ENCODE measurements at places on chromosomes 4 and X.

- no peak for DNase-seq
Measured at GRCh38 chrX:13168269-13168668, 123.8 kb upstream of the FAM9C start.

DNA sequence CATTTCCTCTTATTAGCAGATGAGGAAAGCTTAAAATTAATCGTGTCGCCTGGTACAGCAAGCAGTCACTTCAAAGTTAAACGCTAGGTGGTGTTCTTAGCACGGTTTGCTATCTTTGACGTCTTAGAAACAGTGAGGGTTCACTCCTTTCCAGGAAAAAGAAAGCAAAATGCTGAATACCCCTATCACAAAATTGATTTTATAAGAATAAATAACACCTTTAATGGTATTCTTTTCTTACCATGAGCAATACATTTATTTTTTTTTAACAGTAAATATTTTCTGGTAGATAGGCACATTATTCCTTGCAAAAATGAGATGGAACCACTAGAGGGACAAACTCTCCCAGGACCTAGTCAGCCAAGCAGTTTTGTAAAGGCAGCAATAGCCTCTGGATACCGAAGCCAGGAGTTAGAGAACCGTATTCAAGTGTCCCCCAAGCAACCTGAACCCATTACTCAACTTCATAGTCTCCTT lies 153.9 kb downstream of the KDR start:
- DNase-seq: peak; percentile 6

GRCh38 chr4:179615704-179616103 lies 2173.5 kb upstream of the AGA start:
- no peak for DNase-seq

- DNase-seq: no peak
Measured at GRCh38 chr4:185904381-185904780, 92.4 kb upstream of the SORBS2 start.

DNA sequence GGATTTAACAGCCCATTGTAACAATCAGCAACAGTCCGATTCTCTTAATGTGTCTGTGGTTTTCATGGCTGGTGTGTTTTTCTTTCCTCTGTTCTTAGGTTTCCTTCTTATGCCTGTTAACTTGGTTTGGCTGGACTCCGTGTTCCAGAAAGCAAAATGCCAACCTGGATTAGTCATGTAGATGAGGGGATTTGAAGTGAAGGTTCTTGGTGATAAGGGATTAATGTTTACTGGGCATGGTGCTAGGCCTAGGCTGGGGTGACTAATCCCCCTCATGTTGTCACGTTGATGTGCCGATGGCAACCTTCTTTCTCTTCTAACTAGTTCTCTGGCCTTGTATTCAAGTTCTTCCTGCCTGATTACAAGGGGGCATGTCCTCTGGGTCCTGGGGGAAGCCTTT lies 85.9 kb downstream of the REPS2 start:
- no peak for DNase-seq

DNA sequence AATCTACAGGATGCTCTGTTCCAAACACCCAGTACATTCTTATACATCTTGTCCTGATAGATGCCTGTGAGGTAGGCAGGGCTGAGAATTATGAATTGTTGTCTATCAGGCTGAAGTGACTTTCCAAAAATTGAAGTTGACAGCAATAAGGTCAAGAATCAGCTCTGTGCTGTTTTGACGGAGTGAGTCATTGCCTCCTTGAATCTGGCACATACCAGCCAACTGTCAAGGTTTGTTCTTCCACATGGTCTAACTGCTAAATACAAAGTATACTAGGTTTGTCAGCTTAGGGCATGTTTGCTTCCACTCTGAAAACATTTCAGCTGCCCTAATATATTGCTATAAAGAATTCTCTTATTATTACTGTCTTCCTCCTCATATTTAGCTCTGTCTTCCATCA lies 32.3 kb downstream of the SH3RF1 start:
- DNase-seq: no peak

- DNase-seq: no peak
Measured at GRCh38 chr4:173827707-173828106, 297.7 kb upstream of the HAND2 start.

GRCh38 chrX:63426519-63426918 lies 75.4 kb upstream of the SPIN4 start:
- DNase-seq: no peak

DNA sequence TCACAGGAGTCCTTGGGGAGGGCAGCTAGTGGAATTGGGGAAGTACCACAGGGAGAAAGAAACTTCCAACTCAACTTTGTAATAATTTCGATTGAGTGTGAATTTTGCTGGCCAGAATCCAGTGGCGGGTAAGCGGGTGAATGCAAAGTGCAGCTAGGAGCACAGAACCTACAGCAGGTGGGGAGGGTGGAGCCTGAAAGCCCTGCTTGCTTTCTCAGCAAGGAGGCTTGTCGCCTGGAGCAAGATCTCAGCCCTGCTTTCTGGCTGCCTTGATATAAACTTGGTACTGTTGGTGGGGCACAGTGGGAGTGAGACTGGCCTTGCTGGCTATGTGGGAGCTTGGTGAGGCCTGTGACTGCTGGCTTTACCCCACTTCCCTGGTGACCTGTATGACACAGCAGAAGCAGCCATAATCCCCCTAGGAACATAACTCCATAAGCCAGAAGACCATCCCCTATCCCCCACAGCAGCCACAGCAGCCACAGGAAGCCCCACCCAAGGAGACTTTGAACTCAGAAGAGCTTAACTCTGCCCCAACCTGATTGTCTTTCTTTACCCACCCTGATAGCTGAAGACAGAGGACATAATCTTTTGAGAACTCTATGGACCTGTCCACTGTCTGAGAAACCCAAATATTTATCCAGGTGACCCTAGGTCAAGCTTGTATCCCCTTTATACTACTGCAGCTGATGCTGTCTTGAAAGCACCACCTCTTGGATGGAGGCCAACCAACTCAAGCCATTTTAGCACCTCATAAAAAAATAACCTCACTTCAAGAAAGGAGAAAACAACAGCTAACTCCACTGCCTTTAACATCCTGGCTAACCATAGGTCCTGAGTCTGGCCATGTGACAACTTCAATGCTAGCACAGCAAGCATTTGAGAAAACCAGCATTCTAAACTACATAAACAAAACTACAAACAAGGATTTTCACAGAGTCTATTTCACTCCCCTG lies 87.2 kb upstream of the PDE5A start:
- DNase-seq: peak; percentile 2

GRCh38 chrX:29530501-29530900 lies 684.9 kb upstream of the MAGEB2 start:
- no peak for DNase-seq

GRCh38 chr4:107561481-107561880 lies 158.6 kb downstream of the PAPSS1 start:
- no peak for DNase-seq

GRCh38 chr4:16785793-16786527 lies 112.5 kb downstream of the LDB2 start:
- DNase-seq: no peak

- DNase-seq: no peak
Measured at GRCh38 chr4:174989791-174990190, 71.6 kb downstream of the ADAM29 start.

GRCh38 chr4:182653596-182653995 lies 263.6 kb downstream of the DCTD start:
- no peak for DNase-seq

DNA sequence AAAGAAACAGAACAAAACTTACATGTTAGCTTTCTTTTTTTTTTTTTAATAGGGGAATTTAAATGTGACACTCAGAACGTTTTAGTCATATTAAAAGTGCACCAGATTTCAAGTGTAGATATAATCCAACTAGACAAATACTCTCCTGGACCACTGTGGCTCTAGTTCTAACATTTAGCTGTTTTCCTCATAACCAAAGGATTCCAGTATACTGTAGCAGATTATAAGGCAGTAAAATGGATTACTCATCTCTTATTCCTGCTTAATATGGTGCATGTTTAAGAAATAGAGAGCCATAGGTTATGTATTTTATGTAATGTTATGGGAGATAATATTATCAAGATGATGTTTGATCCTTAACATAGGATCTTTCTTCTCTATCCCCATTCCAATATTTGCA lies 1339.5 kb upstream of the AGA start:
- DNase-seq: no peak

GRCh38 chrX:142296421-142296820 lies 91.3 kb upstream of the MAGEC2 start:
- no peak for DNase-seq

- DNase-seq: no peak
Measured at GRCh38 chr4:26192899-26193869, 127.6 kb upstream of the RBPJ start.

- DNase-seq: no peak
Measured at GRCh38 chrX:65034292-65034667, 58.0 kb upstream of the ZC4H2 start.
